ENCODE measurements at places on chromosomes 12 and 14.

GRCh38 chr12:92070054-92070863 lies 75.4 kb downstream of the BTG1 start:
- no peak for DNase-seq

DNA sequence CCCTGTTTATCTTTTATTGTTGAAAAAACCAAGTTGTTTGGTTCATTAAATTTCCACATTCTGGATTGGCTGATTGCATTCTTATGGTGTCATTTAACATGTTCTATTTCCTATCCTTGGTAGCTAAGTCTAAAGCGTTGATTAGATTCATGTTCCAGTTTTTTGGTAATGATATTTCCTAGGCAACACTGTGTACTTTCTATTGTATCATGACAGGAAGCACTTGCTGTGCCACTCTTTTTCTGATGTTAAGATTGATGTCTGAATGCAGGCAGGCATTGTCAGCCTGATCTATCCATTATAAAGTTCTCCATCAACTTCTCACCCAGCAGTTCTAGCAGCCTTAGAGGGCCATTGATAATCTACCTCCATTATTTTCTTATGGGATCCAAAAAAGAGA lies 91.1 kb upstream of the ARID2 start:
- no peak for DNase-seq

DNA sequence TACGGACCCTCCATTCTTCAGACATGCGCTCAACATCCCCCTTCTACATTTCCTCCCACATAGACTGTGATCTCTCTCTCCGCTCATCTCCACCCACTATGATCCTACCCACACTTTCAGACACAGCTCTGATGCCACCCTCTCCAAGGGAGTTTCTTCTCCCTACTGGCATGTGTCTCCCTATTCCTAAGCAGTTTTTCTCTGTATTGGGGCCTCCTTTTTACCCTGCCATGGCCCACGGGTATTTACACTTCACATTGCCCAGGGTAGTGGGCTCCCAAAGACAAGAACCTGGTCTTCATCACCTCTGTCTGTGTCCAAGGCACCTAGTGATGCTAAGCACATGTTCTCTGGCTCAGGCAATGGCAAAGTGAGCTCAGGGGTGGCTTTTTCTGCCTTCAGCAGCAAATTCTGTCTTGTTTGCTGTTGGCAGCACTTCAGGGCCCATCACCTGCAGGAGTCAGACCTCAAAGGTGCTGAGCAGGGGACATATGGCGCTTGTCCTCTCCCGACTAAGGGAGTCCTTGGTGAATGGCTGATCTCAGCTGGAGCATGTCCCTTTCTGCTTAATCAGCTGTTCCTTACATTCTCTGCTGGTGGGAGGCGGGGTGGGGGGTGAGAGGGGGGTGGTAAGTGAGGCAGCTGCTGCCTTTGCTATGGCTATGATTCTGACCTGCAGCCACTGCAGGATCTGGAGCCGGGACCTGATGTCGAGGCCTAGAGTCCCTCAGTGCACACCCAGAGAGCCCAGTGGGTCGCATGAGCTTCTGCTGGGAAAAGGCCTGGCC lies 256.8 kb downstream of the PCNX1 start:
- no peak for DNase-seq

GRCh38 chr14:26410189-26410685 lies 187.6 kb downstream of the NOVA1 start:
- DNase-seq: no peak

GRCh38 chr12:103680591-103681141 lies 93.6 kb downstream of the STAB2 start:
- no peak for DNase-seq

GRCh38 chr12:46572644-46573346 lies 200.2 kb upstream of the SLC38A2 start:
- no peak for DNase-seq

DNA sequence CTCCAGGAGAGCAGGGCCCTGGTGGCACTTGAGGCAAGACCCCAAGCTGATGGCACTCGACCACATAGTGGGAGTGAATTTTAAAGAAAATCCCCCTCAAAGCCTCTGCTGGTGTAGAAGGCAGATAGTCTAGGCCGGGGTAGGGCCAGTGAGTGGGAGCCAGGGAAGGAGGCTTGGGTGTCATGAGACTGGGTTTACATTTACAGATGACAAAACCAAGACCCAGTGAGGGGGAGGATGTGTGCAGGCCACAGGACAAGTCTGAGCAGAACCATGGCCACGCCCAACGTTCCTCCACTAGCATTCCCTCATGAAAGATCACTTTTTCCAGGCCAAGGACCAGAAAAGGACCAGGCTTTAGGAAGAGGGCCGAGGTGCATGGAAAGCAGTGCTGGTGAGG lies 42.0 kb downstream of the EVL start:
- no peak for DNase-seq
